ENCODE measurements at places on chromosomes 5 and 9.

GRCh38 chr5:111513131-111513520, 791 bp upstream of the STARD4 start:
- no peak for DNase-seq

DNA sequence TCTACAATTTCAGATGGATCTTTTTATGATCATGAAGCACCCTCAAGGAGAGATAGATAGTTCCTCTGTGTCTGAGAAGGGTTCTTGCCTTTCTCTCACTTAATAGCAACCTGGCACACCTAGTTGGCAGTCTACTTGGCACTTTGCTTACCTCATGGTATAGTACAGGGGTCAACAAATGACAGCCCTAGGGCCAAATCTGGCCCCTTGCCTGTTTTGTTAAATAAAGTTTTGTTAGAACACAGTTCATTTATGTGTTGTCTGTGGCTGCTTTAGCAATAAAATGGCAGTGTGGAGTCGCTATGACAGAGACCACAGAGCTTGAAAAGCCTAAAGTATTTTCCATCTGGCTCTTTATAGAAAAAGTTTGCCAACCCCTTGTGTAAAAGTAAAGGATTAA, 119.3 kb upstream of the CPEB4 start:
- DNase-seq, result no peak

GRCh38 chr5:134236820-134237219, 10.9 kb upstream of the PPP2CA start:
- no peak for DNase-seq

DNA sequence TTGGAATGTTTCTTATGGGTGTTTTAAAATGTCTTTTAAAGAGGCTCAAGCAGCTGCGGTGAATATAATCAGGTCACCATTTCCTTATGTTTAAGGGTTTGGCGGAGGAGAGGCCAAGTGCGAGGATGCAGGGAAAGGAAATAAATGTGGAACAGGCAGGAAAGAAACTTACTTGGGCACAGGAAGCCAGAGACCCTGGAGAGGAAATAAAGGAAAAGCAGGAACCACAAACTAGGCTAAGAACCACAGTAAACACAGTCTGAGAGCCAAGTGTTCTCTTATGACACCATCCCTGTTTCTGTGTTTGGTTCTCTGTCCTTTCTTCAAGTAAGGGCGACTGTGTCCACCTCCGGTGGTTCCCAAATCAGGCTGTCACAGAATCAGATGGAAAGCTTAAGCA, 166.5 kb downstream of the C9orf152 start:
- no peak for DNase-seq
